ENCODE measurements at places on chromosomes 4 and X.

DNA sequence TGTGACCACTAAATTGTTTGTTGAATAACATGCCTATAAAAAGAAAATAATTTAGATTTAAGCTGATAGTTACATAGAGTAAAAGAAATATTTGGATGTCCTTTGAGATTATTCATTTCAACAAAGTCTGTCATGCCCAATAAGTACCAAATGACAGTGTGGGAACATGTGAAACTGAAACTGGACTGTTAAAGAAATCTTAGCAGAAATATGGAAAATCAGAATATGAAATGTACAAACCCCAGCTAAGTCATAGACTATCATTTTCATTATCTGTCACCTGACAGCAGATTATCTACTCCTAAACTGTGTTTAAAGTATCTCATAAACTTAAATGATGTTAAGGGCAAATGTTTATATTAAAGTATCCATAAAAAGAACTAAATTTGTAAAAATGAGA is 437.8 kb upstream of the FAM241A start:
- no peak for DNase-seq

- DNase-seq = no peak
These were observed 1169.5 kb upstream of the PABPC4L start for GRCh38 chr4:135371137-135371536.

GRCh38 chr4:183797445-183798300 is 107.4 kb upstream of the STOX2 start:
- no peak for DNase-seq

DNA sequence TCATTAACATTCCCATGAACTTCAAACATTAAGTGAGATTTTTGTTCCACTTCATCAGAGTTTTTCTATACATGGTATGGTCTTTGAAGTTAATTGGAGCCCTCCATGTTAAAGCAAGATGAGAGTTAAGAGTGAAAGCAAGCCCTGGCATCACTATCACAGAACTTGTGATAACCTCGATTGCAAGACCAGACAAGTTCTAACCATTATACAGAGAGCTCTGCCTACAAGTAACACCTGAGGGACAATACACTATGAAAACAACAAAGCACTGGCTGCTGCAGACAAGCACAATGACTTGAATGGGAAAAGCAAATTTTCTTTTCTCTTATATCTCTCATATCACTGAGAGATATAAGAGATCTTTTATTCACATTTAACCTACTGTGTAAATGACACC is 126.6 kb upstream of the GYPA start:
- no peak for DNase-seq

GRCh38 chr4:76226418-76226817 is 12.8 kb upstream of the SCARB2 start:
- DNase-seq = no peak

- peak; percentile 38 for DNase-seq
These were observed 46.0 kb upstream of the TMPRSS11F start for GRCh38 chr4:68175562-68176155.

DNA sequence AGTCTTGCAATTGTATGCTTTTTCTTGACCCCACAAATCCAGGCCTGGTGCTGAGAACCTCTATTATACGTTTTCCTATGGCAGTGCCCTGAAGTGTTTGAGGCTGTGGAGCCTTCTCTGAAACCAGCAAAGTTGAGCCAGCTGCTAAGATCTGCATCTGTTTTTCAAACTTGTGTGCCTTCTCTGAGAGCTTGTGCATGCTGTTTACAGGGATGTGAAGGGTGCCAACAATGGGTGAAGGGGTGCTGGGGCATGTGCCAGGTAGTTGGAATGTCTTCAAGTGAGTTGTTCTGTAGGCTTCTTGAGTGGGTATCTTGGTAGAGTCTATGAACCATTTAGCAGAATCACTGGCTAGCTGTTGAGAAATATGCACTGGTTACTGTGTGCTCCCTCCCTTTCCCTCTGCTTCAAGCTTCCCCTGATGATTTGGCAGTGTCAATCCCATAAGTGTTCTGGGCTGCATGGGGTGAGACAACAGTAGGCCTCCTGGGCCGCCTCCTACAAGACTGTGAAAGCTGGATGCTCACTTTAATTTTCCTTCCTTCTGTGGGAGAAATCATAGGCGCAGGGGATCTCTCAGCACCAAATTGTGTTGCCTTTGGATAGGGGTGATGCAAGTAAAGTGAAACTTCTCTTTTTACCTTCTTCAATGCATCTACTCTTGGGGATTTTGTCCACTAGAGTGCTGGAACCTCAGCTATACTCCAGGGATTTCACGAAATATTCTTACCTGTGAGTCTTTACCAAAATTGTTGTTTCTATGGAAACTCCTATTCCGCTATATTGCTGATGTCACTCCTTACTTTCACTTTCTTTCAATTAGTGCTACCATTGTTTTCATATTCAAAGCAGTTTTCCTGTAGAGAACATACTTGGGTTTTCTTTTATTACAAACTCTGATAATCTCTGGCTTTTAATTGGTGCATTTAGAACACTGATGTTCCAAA is 30.0 kb downstream of the ITM2A start:
- DNase-seq = no peak

DNA sequence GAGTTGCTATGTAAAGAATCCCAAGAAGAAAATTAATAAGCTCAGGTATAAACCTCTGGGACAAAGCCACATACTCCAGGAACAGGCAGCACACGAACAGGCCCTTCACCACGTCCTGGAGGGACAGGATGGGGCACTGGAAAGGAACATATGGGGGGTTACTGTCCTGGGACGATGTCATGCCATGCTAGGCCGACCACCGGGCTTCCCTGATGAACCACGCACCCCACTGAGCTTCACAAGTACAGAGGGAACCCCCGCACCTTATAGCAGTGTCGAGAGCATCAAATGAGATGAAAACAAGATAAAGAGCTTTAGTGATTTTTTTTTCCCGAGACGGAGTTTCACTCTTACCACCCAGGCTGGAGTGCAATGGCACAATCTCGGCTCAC is 19.1 kb downstream of the NOP14 start:
- no peak for DNase-seq

GRCh38 chrX:124211312-124211942 is 121.0 kb upstream of the TEX13D start:
- no peak for DNase-seq

DNA sequence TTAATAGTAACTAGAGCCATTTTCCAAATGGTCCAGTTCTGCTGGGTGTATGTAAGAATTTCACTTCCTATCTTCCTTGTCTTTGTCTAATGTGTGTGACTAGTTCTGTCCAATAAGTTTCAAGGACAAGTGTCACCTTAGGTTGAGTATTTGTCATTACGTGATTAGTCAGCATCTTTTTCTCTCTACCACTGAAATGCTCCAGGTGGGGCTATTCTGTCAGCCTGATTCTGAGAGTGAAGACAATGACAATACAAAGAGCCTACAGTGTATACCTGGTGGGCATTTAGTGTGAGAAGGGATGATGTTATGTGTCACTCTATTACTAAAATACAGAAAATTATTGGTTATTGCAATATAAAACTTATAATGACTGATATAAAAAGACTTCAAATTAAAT is 876.3 kb downstream of the C4orf33 start:
- DNase-seq = no peak

DNA sequence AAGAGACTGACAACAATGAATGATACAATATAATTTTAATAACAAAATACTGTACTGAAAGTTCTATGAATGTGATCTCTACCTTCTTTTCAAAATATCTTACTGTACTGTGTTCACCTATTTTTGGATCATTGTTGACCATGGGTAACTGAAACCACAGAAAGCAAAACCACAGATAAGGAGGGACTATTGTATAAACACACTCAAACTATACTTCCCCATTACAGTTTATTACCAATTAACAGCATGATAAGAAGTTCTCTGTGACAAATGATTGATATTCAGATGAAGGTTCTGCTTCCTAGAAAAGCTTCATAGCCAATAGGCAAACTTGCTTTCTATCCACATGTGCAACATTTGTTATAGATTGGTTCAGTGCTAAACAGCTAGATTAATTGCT is 50.1 kb downstream of the GABRG1 start:
- DNase-seq = no peak

DNA sequence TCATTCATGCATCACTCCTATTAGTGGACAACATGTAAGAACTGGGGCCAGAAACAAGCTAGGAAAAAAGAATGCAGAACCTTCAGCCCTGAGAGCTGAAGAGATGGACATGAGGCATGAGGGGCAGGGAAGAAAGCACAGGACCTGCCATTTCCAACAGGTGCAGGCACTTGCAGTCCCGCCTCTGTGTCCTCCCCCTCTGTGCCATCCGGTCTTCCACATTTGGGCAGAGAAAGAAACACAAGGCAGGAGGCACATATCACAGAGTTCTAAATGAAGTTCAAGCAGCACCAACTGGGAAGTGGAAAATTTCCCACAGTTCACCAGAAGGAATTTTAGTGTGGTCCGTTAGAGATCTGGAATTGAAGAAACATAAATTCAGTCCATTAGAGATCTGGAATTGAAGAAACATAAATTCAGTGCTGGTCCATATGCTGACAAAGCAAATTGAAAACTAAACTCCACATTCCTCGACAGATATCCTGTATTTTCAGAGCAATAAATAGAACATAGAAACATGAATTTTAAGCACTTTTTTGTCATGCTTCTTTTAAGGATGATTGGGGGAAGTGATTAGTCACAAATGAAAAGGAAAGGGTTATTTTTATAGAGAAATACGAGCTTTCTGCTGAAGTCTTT is 57.2 kb upstream of the DAPP1 start:
- DNase-seq = no peak
